ENCODE measurements at places on chromosomes 12 and 14. TPM values are rescaled to one million over a fixed set of nuclear protein-coding genes. Genes with fewer than 3 reads are reported as not detected.

Gene HOXC10
- total RNA-seq: not detected

Gene HEATR5A
- 46.8 TPM for total RNA-seq

- DNase-seq: no peak
Measured at GRCh38 chr12:33156042-33156441, 259.5 kb upstream of the PKP2 start.

- DNase-seq: no peak
Measured at GRCh38 chr12:127820271-127820670, 446.7 kb upstream of the TMEM132C start.

Data from left ventricle myocardium superior (tissue), 1 donor.